ENCODE measurements at places on chromosomes 7 and 10.

- no peak for DNase-seq
Observed at GRCh38 chr7:1934756-1935155, 264.7 kb downstream of the ELFN1 start.

GRCh38 chr10:45371560-45371959, 2.5 kb upstream of the ALOX5 start:
- DNase-seq = no peak

DNA sequence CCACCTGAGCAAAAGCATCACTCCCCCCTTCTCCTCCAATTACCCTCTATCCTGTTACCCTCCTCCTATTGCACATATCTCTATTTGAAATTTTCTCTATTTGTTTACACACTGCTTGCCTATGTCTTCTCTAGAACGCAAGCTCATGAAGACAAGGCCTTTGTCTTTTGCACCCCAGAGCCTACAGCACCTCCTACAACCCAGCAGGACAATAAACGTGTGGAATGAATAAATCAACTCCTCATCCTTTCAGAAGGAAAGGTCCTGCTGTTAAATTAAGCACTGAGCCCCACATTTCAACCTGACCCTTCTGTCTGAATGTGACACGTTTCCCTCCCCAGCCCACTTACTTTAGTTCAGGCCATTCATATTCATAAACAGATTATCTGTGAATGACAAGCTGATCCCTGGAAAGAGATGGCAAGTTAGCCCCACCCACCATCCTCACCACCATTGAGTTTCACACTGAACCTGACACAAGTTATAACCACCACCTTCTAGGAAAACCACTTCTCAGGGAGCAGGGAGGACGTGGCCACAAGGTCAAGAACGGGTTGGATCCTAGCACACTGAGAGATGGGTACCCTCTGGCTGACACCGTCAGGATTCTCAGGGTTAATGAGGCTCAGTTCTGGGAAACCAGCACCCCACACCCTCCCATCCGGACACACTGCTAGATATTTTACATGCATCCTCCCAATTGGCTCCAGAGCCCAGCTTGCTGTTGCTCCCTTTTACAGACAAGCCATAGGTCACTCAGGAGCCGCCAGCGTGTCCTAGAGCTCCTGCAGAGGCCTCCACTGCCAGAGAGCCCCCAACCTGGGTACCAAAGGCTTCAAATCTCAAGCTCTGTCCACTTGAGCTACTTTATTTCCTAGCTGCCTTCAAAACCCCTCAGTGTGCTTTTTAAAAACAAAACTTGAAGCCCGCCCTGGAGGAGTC, 934 bp downstream of the PRTFDC1 start:
- DNase-seq = no peak

DNA sequence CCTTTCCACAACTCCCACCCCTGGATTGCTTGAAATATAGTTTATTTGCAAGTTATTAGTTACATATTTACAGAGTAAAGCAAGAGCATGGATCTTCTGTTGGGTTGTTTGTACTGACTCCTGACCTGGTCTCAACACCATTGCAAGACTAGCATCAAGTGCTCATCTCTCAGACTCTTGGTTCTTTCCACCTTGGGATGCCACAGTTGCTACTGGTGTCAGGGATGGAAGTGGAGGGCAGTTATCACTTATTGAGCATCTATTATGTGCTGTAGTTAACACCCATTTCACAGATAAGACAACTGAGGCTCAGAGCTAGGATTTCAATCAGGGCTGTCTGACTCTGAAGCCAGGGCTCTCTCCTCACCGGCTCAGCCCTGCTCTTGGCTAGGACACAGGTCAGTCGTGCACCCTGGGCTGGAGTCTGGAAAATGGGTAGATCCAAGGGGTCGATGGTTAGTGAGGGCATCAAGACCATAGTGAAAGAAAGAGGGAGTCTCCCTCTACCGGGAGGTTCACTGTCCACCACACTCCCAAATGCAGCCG, 614 bp upstream of the ADAMTS14 start:
- no peak for DNase-seq

DNA sequence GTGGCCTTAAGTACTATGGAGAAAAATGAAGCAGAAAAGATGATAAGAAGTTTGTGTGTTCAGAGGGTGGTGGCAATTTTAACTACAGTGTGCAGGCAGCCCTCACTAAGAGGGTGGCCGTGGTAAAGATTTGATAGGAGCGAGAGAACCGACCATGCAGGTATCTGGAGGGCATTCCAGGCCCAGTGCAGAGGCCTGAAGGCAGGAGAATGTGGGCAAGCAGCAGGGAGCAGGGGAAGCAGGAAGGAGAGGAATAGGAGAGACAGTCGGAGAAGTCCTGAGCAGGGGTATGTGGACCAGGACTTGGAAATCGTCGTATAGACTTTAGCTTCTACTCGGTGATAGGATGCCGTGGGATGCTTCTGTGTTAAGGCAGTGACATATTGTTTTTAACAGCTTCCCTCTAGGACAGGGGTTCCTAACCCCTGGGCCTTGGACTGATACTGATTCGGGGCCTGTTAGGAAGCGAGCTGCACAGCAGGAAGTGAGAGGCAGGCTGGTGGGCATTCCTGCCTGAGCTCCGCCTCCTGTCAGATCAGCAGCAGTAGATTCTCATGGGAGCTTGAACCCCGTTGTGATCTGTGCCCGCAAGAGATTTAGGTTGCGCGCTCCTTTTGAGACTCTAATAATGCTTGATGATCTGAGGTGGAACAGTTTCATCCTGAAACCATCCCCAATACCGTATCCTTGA, 227.2 kb downstream of the CCDC3 start:
- no peak for DNase-seq

- no peak for DNase-seq
Observed at GRCh38 chr7:137325927-137326326, 17.6 kb downstream of the PTN start.

DNA sequence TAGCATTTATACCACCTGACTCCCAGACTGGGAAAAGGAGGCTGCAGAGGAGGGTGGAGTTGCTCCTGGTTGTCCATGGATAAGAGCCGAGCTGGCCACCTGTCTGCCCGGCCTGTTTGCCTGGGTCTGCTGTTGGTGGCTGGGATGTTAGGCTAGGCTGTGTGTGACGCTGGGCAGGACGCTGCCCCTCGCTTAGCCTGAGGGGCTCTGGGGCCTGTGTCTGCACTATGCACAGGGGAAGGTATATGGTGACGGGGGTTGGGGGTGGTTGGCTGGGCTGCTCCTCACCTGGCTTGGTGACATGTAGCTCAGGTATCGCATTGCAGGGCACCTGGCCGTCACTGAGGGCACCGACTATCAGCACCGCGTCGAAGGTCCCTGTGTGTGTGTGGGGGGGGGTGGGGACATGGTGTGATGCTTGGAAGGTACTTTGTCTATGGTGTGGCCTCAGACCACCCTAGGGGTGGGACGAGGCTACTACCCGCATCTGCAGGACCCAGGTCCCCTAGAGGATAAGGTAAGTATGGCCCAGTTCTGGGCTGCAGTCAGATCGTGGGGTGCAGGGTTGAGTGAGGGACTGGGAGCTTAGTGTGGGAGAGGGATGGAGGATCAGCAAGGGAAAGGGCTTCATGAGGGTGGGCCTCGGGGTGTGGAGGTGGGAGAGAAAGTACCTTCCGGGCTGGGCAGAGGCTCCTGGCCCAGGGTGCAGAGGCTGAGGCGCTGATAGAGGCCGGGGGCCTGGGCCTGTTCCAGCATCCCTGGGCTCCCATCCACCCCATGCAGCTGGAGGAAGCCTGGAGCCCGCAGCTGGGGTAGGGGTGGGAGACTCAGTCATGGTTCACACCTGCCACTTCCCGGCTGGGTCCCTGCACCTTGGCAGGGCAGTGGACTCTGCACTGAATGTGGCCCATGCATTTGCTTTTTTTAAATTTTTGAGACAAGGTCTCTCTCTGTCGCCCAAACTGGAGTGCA, 2.3 kb downstream of the METTL27 start:
- no peak for DNase-seq

GRCh38 chr10:34723750-34724149, 91.3 kb downstream of the PARD3 start:
- no peak for DNase-seq

GRCh38 chr7:1679966-1680730, 10.1 kb downstream of the ELFN1 start:
- DNase-seq = no peak

- DNase-seq = no peak
Observed at GRCh38 chr7:116650436-116650835, 21.6 kb upstream of the MET start.

DNA sequence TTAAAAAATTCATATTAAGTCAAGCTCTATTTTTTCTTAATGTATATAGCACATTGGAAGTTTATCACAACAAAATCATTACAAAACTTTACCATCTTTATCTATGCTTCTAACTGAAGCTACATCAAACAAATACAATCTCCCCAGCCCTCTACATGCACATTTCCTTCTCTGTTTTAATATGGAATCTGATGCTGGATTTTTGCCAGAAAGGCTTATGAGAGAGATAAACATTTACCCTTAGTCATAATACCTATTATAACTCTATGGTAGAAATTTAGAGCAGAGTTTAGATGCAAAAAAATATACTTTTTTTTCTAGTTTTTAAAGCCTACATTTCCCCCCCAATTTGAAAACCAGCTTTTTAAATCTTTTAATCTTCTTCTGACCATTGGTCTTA, 1198.6 kb downstream of the GATA3 start:
- DNase-seq = no peak

DNA sequence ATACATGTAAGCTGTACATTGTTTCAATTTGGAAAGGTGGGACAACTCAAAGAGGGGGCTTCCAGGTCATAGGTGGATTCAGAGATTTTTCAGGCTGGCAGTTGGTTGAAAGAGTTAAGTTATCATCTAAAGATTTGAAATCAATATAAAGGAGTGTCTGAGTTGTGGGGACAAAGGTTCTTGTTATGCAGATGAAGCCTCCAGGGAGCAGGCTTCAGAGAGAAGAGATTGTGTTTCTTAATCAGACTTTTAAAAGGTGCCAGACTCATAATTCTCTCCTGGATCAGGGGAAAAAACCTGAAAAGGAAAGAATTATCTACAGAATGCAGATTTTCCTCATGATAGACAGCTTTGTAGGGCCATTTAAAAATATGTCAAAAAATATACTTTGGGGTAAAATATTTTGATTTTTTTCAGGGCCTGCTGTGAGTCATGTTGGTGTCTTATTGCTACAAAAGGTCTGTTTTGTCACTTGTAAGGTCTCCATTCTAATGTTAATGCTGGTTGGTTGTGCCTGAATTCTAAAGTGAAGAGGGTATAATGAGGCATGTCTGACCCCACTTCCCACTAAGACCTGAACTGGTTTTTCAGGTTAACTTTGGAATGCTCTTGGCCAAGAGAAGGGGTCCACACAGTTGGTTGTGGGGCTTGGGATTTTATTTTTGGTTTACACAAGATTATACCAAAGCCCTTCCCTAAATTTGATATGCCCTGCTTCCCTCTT, 52.7 kb upstream of the PRSS1 start:
- no peak for DNase-seq

Data from stimulated activated CD8-positive, alpha-beta memory T cell treated with anti-CD3 and anti-CD28 coated beads, Interleukin-12 subunit alpha, Interleukin-12 subunit beta, amount 100 ng/mL, for 1 hour (primary cell).